ENCODE measurements at places on chromosomes 6 and 20.

GRCh38 chr6:72738091-72738490, 116.2 kb downstream of the KCNQ5 start:
- no peak for DNase-seq

DNA sequence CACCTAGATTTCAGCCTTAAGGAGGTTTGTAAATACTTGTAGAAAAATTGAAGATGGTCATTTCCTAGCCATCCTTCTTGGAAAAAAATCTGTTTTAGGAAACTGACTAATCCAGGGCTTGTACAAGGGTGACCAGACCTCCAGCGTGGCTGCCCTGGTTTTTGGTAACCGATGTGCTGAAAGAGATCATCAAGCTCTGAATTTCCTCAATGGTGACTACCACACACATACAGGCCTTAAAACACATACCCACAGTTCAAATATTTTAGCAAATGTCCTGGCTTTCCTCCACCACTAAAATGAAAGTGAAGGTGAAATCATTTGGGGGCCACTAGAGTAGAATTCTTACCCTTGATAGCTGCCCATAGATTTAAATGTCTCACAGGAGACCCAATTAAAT, 215.3 kb upstream of the SUPT3H start:
- DNase-seq = no peak

DNA sequence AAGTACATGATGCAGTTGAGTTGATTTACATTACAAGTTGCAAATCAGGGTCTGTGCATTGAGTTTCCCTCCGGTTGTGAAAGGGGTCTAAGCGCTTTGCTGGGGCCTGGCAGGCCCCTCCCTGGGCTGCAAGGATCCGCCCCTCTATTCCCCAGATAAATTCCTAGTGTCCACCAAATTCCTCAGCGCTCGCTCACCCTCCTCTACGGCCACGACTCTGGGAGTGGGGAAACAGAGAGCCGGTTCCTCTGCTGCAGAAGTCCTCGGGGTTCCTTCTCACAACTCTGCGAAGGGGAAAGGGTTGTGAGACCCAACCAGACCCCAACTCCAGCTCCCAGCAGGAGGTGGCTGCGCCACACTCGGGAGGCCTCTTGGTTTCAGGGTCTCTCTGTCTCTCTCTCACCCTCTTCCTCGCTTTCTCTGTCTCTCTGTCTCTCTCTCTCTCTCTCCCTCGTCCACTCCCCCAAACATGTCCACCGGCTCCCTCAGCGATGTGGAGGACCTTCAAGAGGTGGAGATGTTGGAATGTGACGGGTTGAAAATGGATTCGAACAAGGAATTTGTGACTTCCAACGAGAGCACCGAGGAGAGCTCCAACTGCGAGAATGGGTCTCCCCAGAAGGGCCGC, at the start of gene TCF21:
TSS of gene TCF21 (plus strand) at position 185 of the 628 bp plus-strand sequence. CDS start at position 470, 285 bp downstream.
- DNase-seq = no peak

GRCh38 chr6:90028066-90028778, 134.0 kb downstream of the GJA10 start:
- DNase-seq = no peak
